ENCODE measurements at places on chromosomes 3 and 15.

GRCh38 chr3:193742628-193743027, 149.6 kb downstream of the OPA1 start:
- DNase-seq: no peak

- DNase-seq: no peak
Observed at GRCh38 chr3:145939431-145939830, 221.6 kb downstream of the PLOD2 start.

DNA sequence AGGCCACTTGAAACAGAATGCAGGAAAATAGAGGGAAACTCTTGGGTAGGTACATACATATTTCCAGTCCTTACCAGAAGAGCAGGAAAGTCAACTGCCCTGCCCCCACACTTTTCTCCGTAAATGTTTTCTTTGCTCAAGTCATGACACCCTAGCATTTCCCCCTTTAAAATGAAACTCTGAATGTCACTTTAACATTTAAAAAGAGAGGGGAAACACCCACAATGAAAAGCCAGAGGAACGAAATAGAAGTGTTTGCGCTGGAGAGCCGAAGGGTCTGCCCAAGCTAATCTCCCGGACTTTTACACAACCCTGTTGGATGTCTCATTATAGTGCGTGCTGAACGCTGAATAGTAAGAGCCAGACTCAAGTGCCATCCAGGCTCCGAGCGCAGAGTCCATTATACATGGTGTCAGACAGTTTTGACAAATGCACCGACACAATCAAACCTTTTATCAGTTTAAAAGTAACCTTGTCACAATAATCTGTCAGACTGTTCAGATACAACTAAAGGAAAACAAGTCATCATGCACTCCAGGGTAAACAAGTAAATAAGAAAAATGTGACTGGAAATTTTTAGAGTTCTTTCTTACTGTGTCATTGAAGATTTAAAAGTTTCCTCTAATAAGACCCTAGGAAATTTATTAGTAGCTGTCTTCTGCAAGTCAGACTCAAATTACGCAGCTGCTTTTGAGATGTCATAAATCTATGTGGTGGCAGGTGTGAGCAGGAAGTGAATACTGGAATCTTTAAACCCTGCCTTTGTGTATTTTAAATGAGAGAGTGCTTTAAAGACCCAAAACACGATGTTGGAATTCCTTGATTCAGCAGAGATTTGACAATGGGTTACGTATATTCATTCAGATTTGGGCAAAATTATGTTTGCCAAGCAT, 159.8 kb downstream of the RBMS3 start:
- no peak for DNase-seq

DNA sequence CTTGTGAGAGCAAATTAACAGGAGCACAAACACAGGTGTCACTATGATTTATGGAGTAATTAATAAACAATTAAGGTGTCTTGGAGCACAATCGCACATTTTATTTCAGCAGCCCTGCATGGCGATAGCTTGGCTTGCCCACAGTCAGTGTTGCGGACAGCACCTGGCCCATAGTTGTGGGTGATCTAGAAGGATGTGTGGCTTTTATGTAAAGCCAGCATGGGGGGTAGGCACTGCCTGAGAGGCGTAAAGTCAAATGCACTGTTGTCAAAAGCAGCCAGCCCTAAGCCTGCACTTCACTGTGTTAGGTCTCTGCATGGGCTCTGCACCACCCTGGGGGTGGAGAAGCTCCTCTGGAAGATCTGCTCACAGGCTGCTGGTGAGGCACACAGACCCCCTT, 177.4 kb upstream of the PPP2R3A start:
- DNase-seq: no peak

DNA sequence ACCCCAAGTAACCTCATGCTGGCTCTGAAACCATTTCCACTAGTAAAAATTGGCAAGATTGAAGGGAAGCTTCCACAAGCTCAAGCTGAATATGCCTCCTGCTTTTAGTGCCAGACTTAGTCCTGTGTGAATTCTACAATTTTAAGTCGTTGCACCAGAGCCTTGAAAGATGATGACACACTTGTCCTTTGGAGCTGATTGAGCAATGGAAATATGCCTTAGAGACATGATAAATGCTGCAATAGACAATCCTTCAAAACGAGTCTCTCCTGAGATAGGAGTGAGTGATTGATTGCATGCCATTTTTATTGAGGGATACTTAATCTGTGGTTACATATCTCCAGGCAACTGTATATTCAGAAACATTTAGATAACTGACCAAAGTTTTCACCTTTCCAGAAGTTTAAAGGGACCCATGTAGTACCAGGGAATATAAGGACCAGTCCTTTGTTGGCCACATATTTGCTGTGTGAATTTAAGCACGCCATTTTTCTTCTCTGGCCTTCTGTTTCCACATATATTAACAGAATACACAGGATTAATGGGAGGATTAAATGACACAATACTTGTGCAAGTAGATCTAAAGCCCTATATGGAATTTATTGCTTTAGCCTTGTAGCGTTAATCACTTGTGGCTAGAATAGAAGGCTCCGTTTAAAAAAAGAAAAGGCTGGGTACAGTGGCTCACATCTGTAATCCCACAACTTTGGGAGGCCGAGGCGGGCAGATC, 65.1 kb downstream of the PPARG start:
- DNase-seq: no peak

GRCh38 chr3:176566757-176567156, 630.5 kb downstream of the TBL1XR1 start:
- no peak for DNase-seq

DNA sequence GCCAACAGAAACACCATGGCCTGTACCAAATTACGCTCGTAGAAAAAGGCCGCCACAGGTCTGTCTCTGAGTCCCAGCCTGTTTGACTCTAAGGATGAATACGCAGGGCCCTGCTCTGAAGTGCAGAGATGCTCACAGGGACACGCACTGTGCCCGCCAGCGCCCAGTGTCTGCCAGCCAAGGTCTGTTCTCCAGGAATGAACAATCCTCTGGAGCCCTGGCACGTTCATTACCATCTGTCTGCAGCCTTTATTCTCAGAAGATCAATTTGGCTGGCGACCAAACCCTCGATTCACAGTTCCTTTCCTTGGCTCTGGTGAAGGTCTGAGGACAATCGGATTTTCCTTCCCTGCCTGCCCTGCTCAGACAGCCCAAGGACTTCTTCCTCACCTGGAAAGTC, 66.3 kb downstream of the NIPA2 start:
- no peak for DNase-seq

DNA sequence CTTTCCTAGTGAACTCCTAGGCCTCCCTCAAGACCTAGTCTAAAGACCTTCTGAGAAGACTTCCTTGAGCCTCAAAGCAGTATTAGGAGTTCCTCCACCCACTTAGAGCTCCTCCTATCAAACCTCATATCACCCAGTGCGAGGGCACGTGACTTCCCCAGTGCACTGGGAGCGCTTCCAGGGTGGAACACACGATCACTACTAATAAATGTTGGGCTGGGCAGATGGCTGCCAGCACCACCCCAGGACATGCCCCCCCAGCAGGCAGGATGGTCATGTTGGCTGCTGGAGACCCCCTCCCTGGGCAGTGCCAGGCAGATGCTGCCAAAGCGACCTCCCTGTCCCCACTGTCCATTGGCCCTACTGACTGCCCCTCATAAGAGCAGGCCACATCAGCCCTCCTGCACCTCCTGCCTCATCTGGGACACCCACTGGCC, 8.5 kb upstream of the PLXND1 start:
- no peak for DNase-seq

GRCh38 chr3:62376906-62377877, 3.8 kb upstream of the FEZF2 start:
- no peak for DNase-seq

DNA sequence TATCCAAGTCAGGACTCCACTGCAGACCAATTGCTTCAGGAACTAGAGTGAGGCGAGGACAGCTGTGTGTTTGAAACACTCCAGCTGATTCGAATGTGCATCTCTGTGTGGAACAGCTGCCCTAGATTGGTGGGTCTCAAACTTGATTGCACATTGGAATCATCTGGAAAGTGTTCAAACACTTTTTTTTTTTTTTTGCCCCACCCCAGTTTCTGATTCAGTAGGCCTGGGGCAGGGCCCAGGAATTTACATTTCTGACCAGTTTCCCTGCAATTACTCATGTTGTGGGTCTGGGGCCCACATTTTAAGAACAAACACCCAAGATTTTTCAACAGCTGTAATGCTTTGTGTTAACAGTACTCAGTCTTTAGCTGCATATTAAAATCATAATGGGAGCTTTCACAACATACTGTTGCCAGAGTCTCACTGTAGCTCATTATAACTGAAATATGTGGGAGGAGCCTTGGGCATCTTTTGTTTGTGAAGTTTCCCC, 156.6 kb downstream of the NR1D2 start:
- no peak for DNase-seq

DNA sequence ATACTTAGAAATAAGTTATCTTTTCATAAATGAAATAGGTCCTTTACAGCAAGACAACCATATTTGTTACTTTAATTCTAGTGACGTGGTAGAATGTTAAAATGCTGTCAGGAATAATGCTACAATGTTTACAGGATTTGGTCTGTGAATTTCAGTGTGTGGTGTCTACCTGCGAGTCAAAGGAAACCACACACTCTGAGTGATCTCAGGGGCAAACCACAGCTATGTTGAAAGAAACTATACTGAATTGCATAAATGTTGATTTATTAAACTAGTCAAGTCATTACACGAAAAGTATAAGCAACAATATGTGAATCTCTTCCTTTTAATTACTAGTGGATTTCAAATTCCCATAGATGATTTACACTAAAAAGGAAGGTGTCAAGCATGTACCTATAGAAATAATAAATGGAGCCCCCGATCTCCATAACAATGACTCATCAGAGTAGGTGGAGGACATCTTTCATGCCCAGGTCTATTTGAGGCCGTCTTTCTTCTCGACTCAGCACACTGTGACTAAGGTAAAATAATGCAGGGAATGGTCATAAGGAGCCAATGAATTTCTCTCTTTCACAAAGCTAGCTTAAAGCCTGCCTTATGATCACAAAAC, 463.0 kb downstream of the ERC2 start:
- no peak for DNase-seq

- no peak for DNase-seq
Observed at GRCh38 chr3:84299329-84299728, 659.5 kb upstream of the CADM2 start.

- DNase-seq: no peak
Observed at GRCh38 chr3:69251078-69251805, 128.8 kb upstream of the LMOD3 start.

- no peak for DNase-seq
Observed at GRCh38 chr3:157051055-157051454, 108.9 kb downstream of the CCNL1 start.

GRCh38 chr3:173921732-173922131, 524.2 kb downstream of the NLGN1 start:
- DNase-seq: no peak

GRCh38 chr15:81478354-81478753, 104.3 kb upstream of the TMC3 start:
- no peak for DNase-seq

DNA sequence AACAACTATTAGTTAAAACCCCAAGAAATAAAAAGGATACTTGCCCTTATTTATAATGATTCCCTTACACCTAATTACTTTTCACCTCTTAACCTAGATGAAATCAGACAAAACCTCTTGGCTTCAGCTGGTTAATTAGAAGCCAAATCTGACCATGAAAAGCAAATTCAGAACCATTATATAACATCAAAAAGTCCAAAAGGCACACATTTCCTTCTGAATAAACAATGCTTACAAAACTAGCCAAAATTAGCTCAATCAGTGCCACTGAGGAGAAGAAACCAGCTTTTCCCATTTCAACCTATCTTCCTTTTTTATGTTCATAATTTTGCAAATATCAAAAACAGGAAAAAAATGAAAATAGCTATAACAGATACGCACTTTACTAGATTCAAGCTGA, 3.2 kb downstream of the EHHADH start:
- no peak for DNase-seq

GRCh38 chr3:178634975-178635374, 98.7 kb downstream of the KCNMB2 start:
- no peak for DNase-seq

DNA sequence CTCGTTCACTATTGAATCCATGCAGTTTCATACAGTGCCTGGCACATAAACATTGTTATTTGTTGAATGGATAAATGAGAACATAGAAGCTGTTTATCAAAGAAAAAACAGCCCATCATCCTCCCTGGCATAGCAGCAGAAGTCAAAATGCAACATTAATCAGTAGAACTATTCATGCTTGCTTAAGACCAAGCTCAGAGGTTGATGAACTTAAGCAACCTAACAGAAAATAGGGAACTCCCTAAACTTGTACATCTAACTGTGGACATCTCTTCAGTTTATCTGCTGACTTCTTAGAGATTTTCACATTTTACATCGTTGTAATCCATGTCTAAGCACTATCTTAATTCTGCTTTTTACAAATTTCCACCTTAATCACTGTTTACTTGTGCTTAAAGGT, 29.2 kb downstream of the SENP8 start:
- no peak for DNase-seq

DNA sequence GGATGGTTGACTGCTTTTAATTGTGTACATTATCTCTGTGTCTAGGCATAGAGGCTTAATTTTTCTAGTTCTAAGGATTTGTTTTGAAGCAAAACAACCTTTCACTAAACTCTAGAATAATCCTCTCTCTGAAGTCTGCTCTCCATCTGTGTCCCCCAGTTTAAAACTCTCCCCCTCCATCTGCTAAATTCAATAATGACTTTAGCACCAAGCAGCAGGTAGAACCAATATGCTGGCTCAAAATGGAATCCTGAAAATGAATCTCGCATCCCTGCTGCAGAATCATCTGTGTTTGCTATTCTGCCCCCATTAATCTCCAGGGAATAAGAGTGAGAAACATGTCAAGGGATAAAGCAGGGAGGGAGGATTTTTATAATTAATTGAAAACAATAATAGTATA, 111.8 kb downstream of the TUSC7 start:
- no peak for DNase-seq

DNA sequence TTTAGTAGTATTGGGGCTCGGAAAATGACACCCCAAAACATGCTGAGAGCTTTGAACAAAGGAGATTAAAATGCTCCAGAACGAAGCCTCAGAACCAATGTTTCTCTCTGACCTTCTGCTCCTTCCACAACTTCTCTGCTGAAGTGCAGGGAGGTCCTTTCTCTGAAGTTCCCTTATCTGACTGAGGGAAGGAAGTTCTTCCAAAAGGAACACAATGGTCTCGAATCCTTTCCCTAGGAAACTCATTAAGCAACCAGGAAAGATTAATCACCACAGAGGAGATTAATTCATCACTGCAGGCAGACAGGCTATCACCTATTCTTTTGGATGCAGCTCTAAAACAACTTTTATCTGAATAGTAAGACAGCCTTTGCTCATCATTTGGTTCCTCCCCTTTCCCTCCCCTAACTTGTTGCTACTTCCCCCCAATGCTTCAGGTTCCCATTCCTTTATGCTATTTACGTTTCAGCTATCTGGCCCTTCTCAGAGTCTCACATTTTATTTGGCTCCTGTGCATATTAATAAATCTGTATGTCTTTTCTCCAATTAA, 18.2 kb upstream of the WDR49 start:
- DNase-seq: no peak

- no peak for DNase-seq
Observed at GRCh38 chr15:89107984-89108383, 19.7 kb downstream of the ABHD2 start.

GRCh38 chr3:143791386-143791785, 56.9 kb downstream of the SLC9A9 start:
- no peak for DNase-seq

All from H54 (cell line).